Stimulated activated CD8-positive, alpha-beta memory T cell treated with anti-CD3 and anti-CD28 coated beads, Interleukin-7, amount 100 ng/mL, for 24 hours (primary cell): ENCODE measurements at places on chromosomes 5 and 9.

DNA sequence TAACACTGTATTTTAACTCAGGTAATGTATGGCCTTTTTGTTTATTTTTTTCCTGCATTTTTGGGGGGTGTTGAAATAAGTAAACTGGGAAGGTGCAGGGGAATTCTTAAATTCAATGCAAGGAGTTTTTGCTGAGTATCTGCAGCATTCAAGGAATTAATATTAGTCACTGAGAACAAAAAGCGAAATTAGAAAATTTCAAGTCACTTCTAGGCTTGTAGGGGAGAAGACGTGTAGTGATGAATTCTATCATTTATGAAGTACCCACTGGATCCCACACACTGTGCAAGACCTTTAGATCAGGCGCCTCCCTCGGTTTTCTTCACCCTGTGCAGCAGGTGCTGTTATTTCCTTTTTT is 1.2 kb downstream of the EHMT1 start:
- no peak for DNase-seq

DNA sequence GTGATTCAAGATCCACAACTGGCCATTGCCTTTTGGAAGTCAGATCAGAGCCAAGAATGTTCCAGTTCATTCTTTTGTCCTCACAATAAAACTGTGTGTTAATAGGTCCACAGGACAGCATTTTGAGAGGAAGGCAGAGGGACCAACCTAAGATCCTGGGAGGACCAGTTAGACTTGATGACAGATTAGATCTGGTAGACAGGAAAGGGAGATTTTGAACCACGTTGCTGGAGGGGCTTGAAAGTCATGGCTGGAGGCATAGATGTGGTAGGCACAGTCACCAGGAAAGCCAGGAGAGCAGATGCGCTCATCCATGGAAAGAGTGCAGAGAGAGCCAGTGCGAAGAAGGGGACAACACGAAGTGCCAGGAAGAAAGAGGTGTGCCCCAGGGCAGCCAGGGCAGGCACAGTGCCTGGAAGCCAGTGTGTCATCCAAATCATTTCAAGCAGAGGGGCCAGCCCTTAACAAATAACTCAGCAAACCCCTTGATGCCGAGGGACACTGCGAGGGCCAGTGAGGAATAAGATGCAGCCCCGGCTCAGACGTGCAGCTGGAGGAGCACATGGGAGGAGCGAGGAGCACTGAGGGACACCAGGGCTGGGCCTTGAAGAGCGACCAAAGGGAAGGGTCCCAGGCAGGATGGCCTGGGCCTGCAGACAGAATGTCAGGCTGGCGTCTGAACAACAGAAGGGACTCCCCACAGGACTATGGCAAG is 12.8 kb upstream of the SLC2A8 start:
- DNase-seq: no peak

GRCh38 chr9:35748858-35749514 is at the start of the genes GBA2 and RGP1:
GBA2 (minus strand) TSS chr9:35749228; CDS start chr9:35748704, 524 bp downstream.
RGP1 (plus strand) TSS chr9:35749287; CDS start chr9:35749756, 469 bp downstream.
- no peak for DNase-seq

GRCh38 chr9:104725014-104725413 is 22.5 kb upstream of the NIPSNAP3A start:
- no peak for DNase-seq

DNA sequence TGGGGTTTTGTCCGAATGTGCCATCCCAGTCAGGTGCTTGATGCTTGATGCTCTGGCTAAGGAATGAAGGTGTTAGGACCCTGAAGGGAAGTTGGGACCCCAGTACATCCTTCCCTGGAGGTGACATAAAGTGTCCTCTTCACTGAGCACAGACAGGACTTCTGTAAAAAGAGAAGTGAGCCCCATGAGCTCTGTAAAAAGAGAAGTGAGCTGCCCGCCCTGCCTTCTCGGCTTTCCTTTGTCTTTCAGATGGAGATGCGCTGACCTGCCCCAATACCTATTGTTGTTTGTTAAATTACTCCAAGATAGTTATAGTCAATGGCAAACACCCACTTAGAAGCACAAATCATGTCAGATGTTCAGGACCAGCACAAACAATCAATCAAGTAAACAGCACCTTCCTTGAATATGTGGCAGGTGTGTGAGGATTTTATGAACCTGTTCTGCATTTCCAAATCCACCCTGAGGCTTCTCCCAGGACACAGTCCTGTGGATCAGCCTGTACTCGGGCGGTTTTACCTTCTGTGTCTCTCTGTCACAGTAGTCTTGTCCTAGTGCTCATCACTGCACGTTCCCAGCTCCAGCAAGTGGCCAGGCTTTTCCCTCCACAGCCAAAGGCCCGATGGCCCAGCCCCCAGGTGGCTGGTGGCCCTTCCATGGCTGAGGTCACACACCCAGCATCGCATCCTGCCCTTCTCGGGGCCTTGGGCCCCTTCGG is 191.4 kb downstream of the MTRR start:
- no peak for DNase-seq

DNA sequence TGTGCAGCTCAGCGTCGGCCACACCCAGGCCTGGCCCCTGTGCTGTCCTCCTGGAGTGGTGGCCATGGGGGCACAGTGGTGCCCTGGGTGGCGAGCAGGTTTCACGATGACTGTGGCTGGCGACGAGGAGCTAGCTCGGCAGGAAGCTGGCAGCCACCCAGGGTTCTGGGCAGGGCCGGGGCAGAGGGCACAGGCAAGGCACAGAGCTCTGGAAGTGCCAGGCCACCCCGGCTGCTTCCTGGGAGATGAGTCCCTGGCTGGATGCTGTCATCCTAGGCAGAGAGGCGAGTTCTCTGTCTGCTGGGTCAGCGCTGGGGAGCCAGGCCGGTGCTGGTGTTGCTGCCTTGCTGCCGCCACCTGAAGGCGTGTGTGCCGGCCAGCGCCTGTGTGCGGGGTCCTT is 51.7 kb downstream of the RXRA start:
- DNase-seq: no peak

- DNase-seq: no peak
Observed at GRCh38 chr9:108475813-108476212, 380.0 kb downstream of the ACTL7B start.

DNA sequence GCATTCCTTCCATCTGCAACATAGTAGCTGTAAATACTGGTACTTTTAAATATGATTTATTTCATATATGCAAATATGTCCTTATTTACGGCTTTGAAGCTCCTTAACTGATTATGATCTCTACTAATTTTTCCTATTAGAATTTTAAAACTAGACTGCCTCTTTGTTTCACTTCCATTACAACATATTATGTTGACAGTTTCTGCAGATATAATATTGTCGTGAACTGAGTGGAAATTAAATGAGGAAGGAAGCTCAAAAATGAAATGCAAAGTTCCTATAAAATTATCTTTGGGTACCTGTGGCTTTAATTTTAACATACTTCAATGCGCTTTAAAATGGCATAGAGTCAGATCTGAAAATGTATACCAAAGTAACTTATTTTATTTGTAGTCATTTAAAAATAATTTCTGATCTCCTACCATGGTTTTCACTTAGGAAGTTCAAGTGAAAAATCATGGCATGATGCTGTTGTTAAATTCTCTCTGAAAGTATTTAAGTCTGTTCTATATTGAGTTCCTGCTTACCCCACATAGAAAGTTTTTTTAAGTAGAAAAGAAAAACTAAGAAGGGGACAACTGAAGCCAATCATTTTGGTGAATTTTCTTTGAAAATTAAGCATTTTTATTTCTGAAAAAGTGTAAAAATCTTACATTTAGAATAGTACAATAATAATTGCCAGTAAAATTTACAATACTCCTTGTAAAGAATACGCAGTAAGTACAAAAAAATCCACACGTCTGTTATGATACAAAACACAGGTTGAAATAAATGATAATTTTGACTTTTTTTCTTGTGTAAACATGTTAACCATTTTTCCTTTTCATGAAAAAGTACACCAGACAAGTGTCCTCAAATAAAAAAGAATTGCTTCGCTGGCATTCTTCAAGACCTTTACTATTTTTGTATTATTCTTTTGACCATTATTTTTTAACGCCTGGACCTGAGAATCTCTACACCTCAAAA is 2.6 kb downstream of the FOXD1 start:
- no peak for DNase-seq

DNA sequence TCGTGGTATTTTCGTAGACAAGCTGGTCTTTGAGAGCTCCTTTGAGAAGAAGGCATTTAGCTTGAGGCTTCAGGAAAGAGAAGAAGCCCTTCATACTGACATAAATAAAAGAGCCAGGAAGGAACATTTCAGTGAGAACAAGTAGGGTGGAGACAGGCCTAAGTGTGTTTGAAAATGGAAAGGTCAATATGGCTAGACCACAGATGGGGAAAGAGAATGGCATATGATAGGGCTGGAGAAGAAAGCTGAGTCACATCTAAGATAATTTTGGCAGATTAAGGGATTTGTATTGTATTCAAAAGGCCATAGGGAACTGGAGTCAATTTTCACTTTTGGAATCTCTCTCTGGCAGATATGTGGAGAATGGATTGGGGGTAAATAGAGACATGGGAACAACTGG is 374.9 kb downstream of the TMEM38B start:
- no peak for DNase-seq

DNA sequence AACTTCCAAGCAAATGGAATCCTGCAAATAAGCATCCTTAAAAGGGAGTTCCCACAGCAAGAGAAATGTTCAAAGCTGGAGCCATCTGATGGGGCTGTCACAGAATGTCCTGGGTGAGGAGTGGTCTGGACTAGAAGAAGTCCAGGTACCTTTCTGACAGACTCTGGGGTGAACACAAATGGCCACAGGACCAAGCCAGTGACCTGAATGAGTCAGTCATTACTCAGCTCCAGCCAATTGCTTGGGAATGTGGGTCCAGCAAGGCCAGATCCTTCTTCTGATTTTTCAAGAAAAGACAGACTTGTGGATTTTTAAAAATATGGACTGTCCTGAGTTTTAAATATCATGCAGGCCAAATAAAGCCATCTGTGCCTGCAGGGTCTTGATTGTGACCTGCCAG is 30.1 kb downstream of the GALNT10 start:
- no peak for DNase-seq

GRCh38 chr5:17411436-17412402 is 86.3 kb upstream of the TAF11L2 start:
- DNase-seq: no peak

DNA sequence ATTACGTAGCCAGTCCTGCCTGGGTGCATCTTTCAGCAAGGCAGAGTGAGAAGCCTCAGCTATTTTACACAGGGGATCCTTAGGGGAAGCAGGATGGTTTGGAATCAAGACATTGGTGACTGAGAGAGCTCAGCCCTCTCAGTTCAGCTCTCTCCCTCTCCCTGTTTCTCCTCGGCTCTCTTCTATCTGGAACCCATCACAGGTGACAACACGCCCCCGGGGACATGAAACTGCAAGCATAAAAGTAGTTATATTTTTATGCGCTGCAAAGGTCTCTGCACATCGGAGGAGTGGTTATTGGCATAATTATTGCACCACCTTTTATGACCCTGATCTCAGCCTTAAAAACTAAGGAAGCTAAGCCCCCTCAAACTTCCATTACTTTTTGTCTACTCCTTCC is 14.2 kb downstream of the TMOD1 start:
- no peak for DNase-seq

DNA sequence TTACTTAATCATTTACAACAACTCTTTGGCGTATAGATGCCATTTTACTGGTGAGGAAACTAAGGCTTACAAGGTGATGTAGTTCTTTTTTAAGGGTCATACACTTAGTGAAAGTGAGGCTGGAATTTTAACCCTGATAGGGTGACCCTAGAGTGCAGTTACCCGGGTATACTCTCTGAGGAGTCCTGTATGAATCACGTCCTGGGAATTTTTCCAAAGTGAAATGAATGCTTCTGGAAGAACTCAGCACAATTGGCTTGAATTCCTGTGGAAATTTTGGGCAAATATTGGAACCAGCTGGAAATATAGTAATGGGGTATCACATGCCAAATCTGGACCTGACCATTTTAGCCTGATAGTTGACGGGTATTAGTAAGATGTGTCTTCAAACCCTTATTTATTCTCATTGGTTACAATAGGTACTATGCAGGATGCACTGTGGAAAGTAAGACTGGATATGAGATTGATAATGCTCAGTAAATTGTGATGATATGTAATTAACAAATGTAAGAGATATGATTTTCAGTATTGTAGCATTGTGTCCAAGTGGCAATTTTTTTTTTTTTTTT is 14.8 kb downstream of the SUB1 start:
- DNase-seq: no peak

DNA sequence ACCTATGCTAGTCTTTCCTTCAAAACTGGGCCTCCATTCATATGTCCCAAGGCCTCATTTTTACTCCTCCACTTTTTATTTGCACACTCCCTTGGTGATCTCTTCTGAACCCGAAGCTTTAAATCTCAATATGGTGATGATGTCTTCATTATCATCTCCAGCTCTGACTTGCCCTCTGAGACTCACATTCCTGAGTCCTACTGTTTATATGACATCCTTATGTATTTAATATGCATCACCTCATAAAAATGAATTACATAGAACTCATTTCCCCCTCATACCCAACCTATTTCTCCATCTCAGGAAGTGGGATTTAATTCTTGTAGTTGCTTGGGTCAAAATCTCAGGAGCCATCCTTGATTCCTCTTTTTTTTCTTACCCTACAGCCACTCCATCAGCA is 473.0 kb downstream of the EBF1 start:
- no peak for DNase-seq

DNA sequence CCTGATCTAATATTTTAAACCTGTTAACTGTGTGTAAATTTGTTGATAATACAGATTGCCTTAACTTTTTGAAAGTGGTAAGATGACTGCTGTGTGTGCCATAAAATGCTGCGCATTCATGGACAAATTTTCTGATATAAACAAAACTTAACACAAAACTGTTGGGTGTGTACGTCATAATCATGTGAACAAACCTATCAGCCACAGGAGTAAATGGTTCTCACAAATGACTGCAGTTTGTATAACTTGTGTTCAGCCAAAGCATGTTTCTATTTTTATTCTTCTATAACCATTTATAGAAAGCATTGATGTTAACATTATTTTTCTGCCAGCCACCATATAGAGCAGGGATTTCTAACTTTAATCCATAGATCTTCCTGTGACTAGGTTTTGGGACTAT is 21.5 kb downstream of the CAMK4 start:
- no peak for DNase-seq

DNA sequence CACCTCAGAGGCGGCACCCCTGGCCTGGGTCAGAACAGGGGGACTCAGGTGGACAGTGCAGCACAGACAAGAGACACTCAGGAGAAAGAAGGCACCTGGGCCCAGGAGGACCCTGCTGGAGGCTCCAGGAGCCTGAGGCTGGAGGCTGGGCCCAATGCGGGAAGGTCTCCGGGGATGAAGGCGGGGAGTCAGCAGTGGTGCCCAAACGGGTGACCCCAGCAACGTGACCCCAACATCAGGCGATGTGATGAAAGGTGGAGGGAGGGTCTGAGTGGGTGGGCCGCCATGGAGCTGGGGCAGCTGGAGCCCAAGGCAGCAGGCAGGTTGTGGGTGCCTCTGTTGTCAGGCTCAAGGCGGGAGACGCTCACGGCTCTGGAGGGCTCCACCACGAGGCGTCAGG is 37.5 kb downstream of the LPCAT1 start:
- DNase-seq: no peak
